Endothelial cell of umbilical vein (primary cell): ENCODE measurements at places on chromosomes 7 and 10. TPM values are rescaled to one million over a fixed set of nuclear protein-coding genes. Genes with fewer than 3 reads are reported as not detected.

DNA sequence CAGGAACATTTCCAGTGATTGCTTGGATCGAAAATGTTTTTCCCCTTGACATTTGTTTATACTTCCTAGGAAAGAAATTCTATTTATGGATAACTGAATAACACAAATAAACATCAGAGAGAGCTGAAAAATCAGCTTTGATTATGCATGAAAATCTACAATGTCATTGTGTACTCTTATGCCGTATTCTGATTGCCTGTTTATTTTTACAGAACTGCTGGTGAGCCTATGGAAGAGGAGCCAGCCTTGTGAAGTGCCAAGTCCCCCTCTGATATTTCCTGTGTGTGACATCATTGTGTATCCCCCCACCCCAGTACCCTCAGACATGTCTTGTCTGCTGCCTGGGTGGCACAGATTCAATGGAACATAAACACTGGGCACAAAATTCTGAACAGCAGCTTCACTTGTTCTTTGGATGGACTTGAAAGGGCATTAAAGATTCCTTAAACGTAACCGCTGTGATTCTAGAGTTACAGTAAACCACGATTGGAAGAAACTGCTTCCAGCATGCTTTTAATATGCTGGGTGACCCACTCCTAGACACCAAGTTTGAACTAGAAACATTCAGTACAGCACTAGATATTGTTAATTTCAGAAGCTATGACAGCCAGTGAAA lies 121.5 kb downstream of the TWIST1 start:
- no peak for DNase-seq

DNA sequence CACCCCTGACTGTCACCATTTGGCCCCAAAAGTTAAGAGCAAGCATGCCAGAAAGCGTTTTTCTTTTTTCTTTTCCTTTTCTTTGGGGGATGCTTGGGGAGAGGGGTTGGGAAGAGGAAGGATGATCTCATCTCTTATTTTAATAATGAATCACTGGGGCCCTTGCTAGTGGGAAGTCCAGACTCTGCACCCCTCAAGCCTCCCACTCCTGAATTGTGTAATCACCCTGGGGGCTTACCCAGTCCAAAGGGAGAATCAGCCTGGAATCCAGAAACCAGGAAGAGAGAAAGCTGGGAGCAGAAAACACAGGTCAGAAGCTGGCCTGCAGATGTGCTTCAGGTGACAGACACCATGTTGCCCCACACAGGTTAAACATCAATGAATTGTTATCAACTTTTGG lies 14.7 kb upstream of the HABP2 start:
- DNase-seq, result no peak

DNA sequence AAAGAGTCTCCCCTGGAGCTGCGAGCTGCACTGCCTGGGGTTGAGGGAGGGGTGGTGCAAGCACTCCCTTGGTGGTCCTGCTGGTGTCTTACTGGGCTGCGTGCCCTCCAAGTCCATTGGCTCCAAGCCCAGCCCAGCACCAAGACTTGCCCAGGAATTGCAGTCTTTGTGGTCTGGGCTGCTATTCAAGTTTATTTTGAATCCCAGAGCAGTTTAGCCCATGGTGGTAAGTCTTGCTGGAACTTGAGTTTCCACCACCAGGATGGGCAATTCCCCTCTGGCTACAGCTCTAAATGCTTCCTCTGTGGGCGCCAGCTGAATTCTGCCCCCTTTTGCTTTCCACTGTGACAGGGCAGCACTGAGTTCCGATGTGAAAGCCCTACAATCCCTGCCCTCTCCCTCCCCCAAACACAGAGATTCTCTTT lies 25.1 kb downstream of the GALNT11 start:
- DNase-seq, result no peak

DNA sequence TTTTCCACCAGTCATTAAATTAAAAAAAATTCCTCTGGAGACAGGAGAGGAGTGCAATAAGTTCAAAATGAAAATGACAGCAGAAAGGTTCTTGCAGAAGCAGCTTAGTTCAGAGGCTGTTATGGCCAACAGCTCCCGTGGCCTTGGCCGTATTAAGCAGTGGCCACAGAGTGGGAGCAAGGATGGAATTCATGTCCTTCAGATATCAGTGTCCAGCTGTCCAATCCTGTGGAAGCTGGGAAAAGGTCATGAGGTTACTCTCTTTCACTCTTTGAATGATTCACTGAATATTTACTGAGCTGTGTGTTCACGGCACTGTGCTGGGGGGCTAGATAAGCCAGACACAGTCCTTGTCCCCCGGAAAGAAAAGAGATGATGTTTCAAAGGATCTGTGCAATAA lies 231.8 kb downstream of the BMPER start:
- no peak for DNase-seq

- DNase-seq, result peak; percentile 65
These were observed 45.9 kb downstream of the SGMS1 start for GRCh38 chr10:50577681-50578350.

- no peak for DNase-seq
These were observed 478.0 kb downstream of the KCNMA1 start for GRCh38 chr10:77159538-77160110.

GRCh38 chr7:101303102-101303701 lies 18.4 kb downstream of the IFT22 start:
- no peak for DNase-seq

GRCh38 chr7:132243463-132243862 lies 332.8 kb downstream of the PLXNA4 start:
- no peak for DNase-seq

DNA sequence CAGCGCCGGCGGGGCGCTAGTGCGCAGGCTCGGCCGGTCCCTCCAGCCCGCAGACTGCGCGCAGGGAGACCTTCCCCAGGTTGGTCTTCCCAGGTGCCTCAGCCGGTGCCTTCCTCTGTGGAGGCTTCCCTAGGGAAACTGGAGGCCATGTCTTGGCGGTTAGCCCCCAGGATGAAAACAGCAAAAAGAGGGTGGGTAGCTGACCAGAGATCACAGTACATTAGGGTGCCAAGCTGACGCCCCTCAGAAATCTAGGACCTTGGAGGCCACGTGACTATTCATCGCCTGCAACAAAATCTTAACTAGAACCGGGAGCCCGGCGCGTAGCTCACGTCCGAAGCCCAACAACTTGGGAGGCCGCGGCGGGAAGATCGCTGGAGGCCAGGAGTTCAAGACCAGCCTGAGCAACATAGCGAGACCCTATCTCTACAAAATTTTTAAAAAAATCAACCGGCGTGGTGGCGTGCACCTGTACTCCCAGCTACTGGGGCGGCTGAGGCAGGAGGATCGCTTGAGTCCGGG lies 327 bp upstream of the FIS1 start:
- DNase-seq, result no peak

DNA sequence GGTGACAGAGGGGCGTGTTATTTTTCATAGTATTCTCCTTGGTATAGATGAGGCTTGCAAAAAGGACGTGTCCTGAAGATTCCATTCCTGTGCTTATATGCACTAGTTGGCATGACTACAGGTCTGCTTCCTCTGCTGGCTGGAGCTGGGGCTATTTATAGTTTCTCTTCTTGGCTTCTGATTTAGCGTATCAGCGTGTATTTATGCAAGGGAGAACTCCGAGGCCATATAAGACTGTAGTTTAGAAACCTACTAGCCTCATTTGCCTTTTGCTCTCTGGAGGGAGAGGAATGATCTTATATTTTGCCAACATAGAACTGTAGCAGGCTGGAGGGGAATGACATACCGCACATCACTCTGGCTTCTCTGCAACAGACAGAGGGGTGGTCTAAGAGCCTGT lies 39.7 kb downstream of the CACNB2 start:
- no peak for DNase-seq

DNA sequence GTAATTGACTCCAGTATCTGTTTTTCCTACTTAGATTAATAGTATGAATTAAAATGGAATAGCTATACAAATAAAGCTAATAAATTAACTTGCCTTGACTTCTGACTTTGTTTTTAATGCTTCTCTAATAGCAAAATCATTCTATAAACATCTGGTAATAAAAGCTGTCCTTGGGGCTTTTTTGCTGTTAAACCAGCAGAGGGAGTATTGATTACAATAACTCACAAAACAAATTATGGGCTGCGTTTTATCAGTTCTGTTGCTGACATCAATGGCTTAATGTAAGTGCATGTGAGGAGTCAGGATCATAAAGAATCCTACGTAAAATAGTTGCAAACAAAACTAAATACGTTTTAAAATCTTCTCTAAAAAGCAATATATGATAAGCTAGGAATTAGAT lies 667.8 kb downstream of the PCDH15 start:
- DNase-seq, result peak; percentile 22

DNA sequence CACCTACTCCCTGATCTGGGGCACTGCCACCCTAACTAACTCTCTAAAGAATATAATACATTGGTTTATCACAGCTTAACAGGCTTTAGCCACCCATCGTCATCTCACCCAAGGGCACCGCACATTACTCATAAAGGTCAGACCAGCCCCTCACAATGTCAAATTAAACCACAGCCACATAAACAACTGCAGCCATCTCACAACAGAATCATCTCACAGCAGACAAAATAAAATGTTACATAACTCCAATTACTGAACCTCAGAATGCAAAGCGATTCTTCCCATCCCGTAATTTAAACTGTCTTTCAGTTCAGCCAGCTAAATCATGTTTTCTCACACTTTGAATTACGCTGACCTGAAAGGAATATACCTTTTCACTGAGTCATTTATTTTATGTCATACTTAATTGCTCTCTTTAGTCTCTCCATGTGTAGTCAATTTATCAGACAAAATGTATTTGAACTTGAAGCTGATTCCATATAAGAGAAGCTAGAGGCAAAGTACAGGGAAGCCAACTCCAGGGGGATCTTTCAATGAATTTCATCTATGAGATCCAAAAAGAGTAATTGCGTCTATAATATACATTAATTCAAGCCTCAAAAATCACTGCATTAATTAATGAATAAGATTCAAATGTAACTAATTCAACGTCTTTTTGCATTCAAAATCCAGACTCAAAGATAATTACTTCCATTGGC lies 96.9 kb upstream of the NEBL start:
- DNase-seq, result no peak

- peak; percentile 76 for DNase-seq
These were observed 534.6 kb upstream of the POM121L12 start for GRCh38 chr7:52500841-52501240.

GRCh38 chr7:76260171-76260703 lies 42.2 kb upstream of the HSPB1 start:
- no peak for DNase-seq

GRCh38 chr7:91852263-91852741 lies 28.2 kb downstream of the MTERF1 start:
- peak; percentile 48 for DNase-seq

DNA sequence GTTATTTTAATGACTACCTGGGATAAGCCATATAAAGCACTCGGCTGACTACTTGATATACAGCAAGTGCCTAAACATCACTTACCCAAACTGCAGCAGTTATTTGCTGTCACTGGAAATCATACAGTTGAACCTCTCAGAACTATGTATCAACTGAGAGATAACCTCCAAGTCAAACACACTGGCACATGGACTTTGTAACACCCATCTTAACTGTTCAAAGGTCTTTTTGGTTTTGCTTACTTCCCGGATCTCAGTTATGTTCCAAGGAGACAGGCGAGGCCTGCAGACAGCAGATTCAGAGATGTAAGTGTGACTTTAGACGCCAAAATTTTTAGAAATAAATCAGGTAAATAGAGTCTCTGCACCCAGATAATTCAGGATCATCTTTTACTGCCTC lies 34.6 kb upstream of the DAGLB start:
- no peak for DNase-seq

DNA sequence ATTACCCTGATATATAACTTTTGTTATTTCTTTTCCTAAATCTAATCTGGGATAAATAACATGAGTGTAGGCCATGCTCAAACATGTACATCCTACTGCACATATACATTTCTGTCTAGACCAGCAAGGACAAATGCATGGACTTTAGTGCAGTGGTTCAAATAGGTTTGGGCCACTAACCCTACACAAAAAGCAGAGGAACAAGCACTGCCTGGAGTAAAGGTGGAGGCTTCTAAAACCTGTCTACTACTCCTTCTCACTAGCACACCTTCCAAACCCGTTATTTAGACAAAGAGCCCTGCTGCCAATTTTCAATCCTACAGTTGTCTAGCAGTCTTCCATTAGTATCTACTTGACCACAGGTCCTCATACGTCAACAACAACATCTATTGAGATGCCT lies 34.8 kb downstream of the SGCE start:
- DNase-seq, result no peak

Gene TMEM139
- total RNA-seq, result not detected in 2 replicates

Gene GPC2
- 17.5 and 20.9 TPM in 2 replicates for total RNA-seq

Gene FZD1
- 3.2 and 3.4 TPM in 2 replicates for total RNA-seq

Gene ASB15
- not detected in 2 replicates for total RNA-seq

Gene SFTPD
- not detected in 2 replicates for total RNA-seq

Gene CELF2
- 35.5 and 42.6 TPM in 2 replicates for total RNA-seq

Gene LDB1
- 65.7 and 67.7 TPM in 2 replicates for total RNA-seq

Gene ZNF239
- total RNA-seq, result 0.44 and 0.51 TPM in 2 replicates
